Parietal lobe (tissue), 2 donors: ENCODE measurements at places on chromosomes 11 and 22. TPM values are rescaled to one million over a fixed set of nuclear protein-coding genes. Genes with fewer than 3 reads are reported as not detected.

KIAA1671 gene
- 9.1 TPM for total RNA-seq

FLRT1 gene
- 11.9 TPM for total RNA-seq

ZDHHC24 gene
- 5.9 TPM for total RNA-seq

SLC22A25 gene
- not detected for total RNA-seq

SYT8 gene
- total RNA-seq, result not detected

GSTP1 gene
- 151 TPM for total RNA-seq

CCDC116 gene
- total RNA-seq, result 0.31 TPM

PANX2 gene
- 4.7 TPM for total RNA-seq
